LoVo (cell line): ENCODE measurements at places on chromosomes 7 and 10.
A peak's percentile ranks its signal among the peaks of the same experiment; 100 is the strongest.

- no peak for DNase-seq
Observed at GRCh38 chr7:15757041-15758000, 70.8 kb upstream of the MEOX2 start.

GRCh38 chr7:153642989-153643388 is 409.2 kb upstream of the DPP6 start:
- DNase-seq = no peak

- DNase-seq = no peak
Observed at GRCh38 chr7:116732788-116733694, 61.0 kb downstream of the MET start.

GRCh38 chr10:124150807-124151417 is 57.5 kb upstream of the CHST15 start:
- DNase-seq = no peak

DNA sequence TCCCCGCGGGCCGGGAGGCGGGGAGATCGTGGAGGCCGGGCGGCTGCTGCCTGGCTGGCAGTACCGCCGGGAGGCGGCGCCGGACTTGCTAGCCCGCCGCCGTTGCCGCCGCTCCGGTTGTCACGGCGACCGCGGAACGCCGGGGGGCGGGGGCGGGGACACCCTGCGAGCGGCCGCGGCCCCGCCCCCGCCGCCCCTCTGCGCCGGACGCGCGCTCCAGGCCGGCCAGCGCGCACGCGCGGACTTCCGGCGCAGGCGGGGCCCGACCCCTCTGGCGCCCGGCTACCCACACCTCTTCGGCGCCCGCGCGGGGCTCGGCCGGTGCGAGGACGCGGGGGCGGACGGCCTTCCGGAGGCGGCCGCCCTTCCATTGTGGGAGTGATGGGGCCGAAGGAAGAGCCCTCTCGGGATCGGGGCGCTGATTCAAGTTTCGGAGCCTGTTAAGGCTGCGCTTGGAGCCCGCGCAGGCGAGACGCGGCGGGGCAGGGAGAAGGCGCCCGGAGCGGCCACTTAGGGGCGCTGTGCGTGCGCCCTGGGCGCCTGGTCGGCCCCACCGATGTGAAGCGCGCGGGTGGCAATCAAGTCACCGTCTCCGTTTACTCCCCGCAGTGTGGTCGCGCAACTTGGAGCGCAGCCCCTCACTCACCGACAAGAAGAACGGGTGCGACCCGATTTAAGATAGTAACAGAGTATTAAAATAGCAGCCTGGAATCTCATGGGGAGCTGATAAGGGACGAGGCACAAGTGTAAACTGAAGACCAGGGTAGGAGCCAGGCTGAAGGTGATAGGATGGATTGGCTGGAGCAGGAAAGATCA is 449 bp upstream of the DPY19L1 start:
- DNase-seq = peak; percentile 99

- DNase-seq = no peak
Observed at GRCh38 chr10:870564-871166, 60.8 kb downstream of the LARP4B start.

DNA sequence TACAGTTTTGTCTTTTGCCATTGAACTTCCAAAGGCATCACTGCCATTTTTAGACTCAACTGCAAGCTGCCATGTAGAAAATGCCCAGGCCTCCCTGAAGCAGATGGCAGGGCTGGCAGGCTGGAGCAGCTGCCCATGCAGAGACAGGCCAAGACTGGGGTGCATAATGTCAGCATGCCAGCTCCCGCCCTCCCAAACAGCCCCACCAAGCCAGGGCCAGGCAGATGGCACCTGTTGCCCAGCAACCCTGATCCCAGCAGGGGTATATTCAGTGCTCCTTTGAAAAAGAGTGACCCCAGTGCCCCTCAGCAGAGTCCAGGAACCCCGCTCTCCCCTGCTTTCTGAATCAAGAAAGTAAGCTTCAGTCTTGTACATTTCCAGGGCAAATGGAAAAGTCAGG is 32.6 kb downstream of the VSTM4 start:
- no peak for DNase-seq

GRCh38 chr10:79075418-79075817 is 6.7 kb downstream of the ZMIZ1 start:
- DNase-seq = no peak

DNA sequence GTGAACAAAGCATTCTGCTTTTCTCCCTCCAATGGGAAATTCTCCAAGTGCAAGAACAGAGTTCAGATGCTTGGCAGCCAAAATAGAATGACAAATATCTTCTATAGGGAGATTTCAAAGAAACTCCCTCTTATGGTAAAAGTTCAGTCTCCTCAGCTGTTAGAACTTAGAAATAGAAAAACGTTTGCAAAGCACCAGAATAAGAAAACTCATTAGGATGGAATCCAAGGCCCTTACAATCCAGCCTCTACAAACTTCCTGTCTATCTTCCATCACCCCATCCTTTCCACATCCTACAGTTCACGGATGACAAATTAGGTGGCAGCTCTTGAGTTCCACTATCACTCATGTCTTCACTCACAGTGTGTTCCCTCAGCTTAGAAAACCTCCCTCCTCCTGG is 25.7 kb downstream of the FAM13C start:
- DNase-seq = no peak

- no peak for DNase-seq
Observed at GRCh38 chr7:15838265-15838664, 151.8 kb upstream of the MEOX2 start.

DNA sequence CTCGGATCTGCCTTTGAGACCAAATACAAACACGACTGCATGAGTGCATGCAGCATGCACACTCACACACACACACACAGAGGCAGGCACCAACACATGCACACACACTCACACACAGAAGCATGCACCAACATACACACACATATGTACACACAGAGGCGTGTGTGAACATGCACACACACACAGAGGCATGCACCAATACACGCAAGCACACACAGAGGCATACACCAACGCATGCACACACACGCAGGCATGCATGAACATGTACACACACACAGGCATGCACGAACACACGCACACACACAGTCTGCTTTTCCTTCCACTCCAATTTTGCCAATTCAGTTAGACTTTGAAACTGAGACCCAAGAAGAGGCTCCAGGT is 67.3 kb upstream of the COL13A1 start:
- DNase-seq = no peak

DNA sequence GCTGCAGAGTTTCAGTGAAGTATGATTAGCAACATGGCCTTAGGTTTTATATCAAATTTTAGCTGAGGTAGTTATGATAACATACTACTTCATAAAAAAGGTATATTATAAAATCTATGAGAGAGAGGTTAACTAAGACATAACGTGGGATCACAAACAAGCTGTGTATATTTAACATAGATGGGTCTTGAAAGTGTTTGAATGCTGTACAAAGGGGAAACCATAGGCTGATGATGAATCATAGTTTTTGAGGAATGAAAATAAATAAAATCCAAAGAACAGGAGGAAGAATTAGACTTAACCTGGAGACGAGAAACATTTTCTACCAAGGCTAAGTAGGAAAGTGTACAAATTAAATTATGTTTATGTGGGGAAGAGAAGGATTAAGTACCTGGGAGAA is 119.0 kb downstream of the GNAI1 start:
- no peak for DNase-seq

DNA sequence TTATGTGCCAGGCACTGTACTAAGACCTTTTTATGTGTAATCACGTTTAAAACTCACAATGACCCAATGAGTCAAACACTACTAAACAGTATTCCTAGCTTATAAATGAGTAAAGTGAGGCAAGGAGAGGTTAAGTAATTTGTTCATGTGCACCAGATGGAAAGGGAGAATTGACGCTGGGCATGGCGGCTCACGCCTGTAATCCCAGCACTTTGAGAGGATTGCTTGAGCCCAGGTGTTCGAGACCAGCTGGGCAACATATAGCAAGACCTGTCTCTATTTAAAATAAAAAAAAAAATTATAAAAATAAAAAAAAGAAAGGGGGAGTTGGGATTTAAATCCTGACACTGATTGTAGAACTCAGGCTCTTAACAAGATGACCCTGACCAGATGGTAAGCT is 46.7 kb upstream of the DLG5 start:
- no peak for DNase-seq

DNA sequence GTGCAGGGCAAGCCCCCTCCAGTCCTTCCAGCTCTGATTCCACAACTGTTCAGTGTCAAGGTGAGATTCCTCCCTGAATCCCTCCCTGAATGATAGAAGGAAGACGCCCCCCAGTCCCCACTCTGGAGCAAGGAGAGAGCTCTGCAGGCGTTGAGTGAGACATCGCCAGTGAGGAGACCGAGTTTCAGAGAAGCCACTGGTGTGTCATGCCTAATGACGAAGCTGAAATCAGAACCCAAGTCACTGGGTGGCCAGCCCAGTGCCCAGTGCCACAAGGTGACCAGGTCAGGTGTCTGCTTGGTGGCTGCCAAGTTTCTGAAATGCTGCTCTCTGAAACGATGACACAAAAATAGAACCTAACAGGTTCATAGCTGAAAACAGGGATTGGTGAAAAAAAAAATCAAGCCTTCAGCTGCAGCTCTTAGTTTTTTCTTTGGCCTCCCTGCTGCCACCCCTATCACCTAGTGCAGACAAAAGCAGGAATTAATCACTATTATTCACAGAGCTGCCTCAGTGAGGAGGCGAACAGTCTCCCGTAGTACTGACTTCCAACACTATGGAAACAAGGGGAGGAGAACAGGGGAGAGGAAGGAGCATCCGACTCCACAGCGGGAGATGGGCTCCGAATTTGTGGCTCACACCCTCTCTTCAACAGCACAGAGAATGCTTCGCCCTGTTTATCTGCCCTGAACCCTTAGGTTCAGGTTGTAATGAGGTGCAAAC is 153.5 kb downstream of the ARHGAP12 start:
- no peak for DNase-seq

GRCh38 chr7:41711283-41712064 is 8.6 kb upstream of the INHBA start:
- peak; percentile 25 for DNase-seq

- DNase-seq = no peak
Observed at GRCh38 chr7:41038211-41038610, 664.7 kb downstream of the INHBA start.

- DNase-seq = no peak
Observed at GRCh38 chr7:77899516-77899915, 100.9 kb downstream of the PHTF2 start.

DNA sequence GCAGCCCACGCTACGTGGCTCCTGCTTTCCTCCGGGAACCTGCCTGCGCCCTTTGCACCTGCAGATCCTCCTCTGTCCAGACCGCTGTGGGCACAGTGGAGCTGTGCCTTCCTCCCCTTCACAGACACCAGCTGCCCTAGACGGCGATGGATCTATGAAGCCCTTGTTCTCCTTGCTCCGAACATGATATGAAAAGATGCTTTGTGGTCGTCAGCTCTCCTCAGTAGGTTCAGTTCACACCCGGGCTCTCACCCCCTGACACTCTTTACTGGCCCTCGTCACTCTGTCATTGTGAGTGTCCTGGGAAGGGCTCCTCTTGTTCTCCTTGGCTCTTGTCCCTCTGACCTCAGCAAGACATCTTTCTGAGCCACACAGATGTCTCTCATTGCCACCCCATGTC is 4.2 kb downstream of the ZNF488 start:
- DNase-seq = no peak

DNA sequence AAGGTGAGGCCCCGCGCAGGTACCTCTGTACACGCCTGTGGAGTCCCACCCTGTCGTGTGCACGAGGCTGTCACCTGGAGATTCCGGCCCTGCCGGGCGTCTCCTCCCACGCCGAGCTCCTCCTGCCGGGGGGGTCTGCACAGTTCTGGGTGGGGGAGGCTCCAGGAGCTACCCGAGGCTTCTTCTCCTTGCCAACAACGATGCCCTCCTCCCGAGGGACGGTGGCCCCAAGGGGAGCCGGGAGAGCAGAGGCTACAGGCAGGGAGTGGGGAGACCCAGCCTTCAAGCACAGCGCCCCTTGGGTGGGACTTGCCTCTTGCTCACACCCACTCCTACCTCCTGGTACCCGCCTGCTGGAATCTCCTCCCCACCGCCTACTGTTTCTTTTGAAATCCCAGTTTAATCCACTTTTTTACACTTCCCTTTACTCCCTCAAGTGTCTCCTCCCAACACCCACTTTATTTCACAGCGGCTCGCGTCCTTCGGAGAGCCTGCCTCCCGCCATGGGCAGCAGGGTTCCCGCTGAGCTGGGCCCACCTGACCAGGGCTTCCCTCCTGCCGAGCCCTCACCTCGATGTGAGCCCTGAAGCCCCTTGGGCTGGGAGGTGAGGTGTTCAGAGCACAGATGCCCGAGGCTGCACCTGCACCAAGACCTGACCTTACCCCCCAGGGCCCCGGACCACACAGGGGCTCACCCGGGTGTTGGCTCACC is 338.1 kb downstream of the DNAJB6 start:
- no peak for DNase-seq

DNA sequence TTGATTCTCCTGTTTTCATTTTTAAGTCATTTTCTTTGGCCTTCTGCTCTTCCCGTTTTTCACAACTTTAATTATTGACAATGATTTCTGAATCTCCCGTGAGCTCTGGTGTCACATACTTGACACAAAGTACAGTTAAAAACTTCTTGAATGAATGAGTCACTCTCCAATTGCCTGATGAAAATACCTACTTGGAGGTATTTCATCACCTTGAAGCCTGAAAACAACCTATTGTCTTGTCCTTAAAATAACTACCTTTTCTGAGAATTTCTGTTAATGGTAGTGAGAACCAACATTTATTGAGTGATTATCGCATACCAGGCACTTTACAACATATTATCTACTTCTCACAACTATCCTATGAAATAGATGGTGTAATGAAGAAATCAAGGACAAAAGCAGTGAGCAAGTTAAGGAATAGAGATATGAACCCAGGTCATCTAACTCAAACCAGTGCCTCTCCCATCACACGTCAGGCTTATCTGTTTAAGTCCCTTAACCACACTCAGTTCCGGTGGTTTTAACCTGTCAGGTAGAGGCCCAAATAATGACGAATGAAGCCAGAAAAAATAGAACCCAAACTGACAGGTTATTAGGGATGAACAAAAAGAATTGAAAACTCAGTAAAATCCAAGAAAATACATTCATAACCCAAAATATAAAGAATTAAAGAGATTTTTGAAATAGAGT is 11.6 kb downstream of the BET1 start:
- DNase-seq = no peak

DNA sequence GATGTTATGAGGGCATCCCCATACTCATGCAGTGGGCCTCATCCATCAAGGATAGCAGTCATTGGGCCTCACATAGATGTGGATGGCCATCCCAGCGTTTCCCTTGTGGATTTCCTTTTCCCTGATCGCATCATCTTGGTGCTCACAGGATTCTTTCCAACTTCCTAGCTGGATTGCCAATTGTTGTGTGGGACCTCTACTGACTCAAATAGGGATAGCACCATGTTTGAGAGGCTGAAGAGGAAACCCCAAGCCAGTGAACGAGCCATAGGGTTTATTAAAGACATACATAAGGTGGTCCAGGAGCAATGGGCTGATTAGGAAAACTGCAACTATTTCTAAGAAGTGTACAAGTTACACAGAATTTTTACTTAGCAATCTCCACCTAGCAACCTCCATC is 21.8 kb downstream of the ASZ1 start:
- DNase-seq = no peak
